Right renal cortex interstitium (tissue), 3 donors: ENCODE measurements at places on chromosomes 5 and 9. TPM values are rescaled to one million over a fixed set of nuclear protein-coding genes. Genes with fewer than 3 reads are reported as not detected.

GRCh38 chr9:130499804-130500263 is 55.1 kb downstream of the ASS1 start:
- DNase-seq, result no peak

DNA sequence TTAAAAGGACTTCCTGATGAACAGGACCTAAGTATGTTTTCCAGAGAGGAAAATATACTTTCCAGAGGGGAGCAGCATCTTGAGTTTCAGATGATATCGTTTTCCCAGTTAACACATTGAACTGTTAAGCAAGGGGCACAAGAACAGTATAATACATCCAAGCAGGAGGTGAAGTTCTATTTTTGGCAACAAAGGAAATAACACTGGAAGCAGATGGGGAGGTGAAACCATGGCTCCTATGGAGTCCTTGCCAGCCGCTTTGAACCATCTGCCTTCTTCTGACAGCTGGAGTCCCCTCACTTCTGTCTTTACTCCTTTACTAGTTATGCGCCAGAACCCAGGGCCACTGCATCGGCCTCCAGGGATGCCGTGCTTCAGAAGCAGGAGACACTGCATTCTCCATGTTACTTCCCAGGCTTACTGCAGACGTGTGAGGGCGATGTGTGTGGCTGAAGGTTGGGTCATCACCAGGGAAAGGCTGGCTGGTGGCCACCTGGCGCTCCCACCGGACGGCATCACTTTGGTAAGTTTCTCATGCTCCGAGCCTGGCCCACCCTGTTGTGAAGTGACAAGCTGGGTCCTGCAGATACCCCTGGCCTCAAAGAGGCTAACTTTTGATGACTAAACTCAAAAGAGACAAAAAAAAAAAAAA is 77.8 kb downstream of the TTLL11 start:
- DNase-seq, result no peak

DNA sequence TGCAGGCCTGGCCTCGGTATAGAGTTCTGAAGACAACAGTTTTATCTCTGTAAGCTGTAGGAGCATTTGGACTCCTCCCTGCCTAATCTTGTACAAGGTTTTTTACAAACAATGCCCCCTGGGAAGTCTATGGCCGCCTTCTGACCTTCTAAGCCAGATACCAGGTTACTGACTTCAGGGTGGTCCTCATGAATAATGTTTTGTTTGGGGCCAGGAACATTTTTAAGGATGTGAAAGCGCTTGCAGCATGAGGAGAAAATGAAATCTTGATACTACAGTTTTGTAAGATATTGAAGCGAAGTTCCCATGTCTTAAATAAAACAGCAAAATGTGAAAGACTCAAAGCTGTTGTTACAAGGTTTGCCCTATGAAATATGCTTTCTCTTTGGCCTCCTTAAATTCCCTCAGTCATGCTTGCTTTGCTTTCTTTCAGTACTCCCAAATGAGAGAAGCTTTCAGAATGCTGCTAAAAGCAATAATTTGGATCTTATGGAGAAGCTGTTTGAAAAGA is 5.2 kb downstream of the ANKDD1B start:
- DNase-seq, result no peak

DNA sequence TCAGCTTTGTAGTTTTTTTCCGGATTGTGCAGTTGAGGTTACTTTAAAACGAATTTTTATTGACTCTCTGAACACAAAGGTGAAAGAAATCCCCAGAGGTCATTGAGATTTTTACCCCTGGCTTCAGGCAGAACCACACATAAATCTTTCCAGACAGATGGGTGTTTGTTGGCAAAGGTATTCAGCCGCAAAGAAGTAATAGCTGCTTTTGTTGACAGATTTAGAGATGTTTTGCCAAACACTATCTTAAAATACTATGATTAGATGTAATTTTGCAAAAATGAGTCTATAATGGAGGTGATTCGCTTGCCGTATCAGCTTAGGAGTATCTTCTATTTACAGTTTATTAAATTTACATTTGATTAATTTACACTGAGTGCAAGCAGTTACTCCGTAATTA is 418.3 kb upstream of the CLINT1 start:
- no peak for DNase-seq

DNA sequence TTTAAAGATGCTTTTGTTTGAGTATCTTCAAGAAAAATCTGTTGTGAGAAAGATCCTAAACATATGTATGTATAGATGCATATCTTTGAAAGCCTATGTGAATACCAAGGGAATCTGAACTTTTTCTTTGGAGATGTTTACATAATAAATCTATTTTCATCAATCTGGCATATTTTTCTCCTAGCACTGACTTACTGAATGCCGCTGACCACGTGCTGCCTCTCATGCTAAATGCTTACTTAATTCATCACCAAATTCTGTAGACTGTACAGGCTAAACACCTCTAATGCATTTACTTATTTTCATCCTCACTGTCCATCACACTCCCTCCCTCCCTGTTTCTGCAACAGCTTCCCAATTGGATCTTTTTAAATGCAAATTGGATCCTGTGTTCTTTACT is 566.2 kb upstream of the WWC1 start:
- no peak for DNase-seq

DNA sequence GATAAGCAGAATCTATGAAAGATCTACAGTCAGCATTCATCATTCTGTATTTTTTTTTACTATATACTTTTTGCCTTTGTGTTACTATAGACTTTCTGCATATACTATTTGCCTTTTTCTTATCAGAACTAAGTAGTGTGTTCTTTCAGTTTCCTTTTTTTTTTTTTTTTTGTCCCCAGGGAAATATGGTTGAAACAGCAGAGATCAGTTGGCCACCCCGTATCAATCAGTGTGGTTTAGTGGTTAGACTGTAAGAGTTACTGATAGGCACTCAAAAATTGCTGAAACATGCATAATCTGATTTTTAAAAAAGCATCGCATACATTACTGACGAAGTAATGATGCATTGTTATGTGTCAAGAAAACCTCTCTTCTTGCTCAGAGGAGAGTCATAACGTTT is 990.8 kb upstream of the EDIL3 start:
- no peak for DNase-seq

The GBGT1 gene
- polyA plus RNA-seq, result 1.3 TPM
